Chondrocyte (in vitro differentiated cells): ENCODE measurements at places on chromosomes 12 and 14. TPM values are rescaled to one million over a fixed set of nuclear protein-coding genes. Genes with fewer than 3 reads are reported as not detected.

The BICD1 gene
- total RNA-seq = 30.5 to 55.2 TPM (median 31.3 TPM) in 3 replicates

The RASSF8 gene
- total RNA-seq = 28.1 to 54.6 TPM (median 46.2 TPM) in 3 replicates

The ANHX gene
- not detected in 3 replicates for total RNA-seq

The IQSEC3 gene
- 0.41 TPM in 1 of 3 replicates, not detected in the others for total RNA-seq

- no peak for DNase-seq
These were observed 3.0 kb upstream of the PIANP start for GRCh38 chr12:6703631-6704030.

- no peak for DNase-seq
These were observed 62.4 kb downstream of the TMX1 start for GRCh38 chr14:51302295-51303030.
